ENCODE measurements at places on chromosomes 4 and X. TPM values are rescaled to one million over a fixed set of nuclear protein-coding genes. Genes with fewer than 3 reads are reported as not detected.

DNA sequence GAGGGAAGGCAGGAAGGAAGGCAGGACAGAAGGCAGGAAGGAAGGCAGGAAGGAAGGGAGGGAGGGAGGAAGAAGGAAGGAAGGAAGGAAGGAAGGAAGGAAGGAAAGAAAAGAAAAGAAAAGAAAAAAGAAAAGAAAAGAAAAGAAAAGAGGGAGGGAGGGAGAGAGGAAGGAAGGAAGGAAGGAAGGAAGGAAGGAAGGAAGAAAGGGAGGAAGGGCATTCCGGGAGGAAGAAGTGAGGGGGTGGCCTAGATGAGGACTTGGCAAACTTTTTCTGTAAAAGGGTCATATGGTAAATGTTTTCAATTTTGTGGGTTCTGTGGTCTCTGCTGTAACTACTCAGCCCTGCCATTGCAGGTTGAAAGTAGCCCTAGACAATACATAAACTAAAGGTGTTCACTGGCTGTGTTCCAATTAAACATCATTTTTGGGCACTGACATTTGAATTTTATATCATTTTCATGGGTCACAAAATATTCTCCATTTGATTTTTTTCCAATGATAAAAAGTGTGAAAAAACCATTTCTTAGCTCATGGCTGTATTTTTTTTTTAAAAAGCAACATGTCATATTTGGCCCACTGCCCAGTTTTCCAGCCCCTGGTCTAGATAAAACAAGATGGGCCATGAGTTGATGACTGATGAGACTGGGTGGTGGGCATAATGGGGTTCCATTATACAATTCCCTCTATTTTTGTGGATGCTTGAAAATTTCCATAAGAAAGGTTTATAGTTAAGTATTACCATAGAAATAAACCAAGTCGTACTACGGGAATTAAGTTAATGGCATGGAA lies 3.1 kb downstream of the ZNF630 start:
- DNase-seq, result no peak

- no peak for DNase-seq
Observed at GRCh38 chrX:125004799-125005198, 314.9 kb upstream of the TEX13C start.

DNA sequence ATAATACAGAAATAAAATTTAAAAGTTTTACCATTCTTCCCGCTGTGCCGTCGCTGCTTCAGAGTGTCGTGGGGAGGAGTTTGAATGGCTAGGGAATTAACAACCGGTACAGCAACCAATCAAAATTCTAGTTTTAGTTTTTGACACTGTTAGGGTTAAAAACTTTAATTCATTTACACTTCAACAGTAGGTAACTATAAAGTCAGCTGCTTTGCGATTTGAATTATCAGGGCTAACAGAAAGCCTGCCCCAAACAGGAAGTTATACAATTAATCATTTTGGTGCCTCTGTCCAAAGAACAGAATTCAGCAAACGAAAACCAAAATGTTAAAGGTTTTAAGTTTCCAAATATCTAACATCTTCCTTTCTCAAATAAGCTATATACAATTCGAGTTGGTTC lies 2.3 kb downstream of the HNRNPD start:
- peak; percentile 34 for DNase-seq

- DNase-seq, result no peak
Observed at GRCh38 chr4:102312417-102312816, 32.9 kb downstream of the SLC39A8 start.

DNA sequence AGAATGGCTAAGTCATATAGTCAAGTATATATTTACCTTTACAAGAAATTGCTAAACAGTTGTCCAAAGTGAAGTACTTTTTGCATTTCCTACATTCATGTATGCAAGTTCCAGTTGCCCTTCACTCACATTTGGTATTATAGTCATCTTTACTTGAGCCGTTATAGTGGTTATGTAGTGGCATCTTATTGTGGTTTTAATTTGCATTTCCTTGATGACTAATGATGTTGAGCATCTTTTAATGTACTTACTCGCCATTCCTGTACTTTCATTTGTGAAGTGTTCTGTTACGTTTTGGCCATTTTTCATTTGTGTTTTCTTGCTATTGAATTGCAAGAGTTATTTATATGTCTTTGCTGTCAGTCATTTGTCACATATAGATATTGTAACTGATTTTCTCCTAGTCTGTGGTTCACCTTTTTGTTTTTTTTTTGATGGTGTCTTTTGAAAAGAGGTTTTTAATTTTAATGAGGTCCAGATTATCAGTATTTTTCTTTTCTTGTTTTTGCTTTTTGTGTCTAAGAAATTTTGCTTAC lies 27.6 kb downstream of the ARFIP1 start:
- no peak for DNase-seq

GRCh38 chr4:89539797-89540711 lies 232.5 kb upstream of the GPRIN3 start:
- peak; percentile 69 for DNase-seq

DNA sequence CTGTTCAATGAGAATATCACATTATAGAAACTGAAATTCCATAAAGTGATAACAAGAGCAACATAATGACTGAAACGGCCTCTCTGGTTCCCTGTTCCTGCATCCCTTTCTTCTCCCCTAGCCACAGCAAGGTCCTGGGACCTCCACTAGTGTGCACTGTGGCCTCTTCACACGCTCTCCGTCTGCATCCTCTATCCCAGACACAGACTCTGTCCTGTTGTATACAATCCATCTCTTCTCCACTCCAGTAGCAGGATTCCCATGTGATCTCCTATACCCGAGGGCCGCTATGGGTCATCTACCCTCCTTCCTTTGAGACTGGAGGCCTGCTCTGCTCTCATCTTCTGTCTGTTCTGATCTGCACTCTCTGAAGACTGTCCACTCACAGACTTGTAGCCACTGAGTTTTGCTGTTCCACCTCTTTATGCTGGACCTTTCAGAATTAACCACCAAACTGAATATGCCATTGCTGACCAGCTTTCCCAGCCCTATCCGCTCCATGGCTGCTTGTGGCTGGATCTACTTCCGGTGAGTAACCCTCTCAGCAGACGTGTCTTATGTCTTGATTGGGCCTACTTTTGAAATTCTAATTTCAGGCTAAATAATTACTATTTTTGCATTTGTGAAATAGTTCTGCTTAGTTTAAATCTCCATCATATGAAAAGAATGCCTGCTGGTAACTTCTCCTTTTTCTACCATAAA lies 105.1 kb upstream of the NAP1L5 start:
- DNase-seq, result no peak

DNA sequence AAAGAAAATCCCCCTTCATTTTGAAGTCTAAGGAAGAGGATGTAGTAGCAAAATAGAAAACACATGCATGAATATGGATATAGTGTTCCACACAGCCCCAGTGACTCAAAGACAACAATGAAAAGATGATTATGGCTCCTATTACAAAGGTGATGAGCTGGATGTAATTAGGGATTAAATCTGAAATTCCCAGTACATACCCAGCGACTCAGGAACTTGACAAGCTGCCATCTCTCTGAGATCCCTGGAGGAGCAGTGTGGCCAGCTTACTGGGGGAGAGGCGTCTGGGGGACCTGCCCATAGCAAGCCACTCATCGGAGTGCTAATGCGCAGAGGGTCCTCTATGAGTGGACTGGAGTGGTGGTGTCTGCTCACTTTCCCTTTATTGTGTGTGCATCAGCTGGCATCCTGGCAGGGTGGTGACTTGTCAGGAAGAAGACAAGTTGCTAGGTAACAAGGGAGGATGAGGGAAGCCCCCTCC lies 42.7 kb upstream of the MGST2 start:
- no peak for DNase-seq

- peak; percentile 97 for DNase-seq
Observed at GRCh38 chr4:124940387-124940786, 227.9 kb upstream of the ANKRD50 start.

- no peak for DNase-seq
Observed at GRCh38 chr4:36243355-36244256, 708 bp downstream of the ARAP2 start.

DNA sequence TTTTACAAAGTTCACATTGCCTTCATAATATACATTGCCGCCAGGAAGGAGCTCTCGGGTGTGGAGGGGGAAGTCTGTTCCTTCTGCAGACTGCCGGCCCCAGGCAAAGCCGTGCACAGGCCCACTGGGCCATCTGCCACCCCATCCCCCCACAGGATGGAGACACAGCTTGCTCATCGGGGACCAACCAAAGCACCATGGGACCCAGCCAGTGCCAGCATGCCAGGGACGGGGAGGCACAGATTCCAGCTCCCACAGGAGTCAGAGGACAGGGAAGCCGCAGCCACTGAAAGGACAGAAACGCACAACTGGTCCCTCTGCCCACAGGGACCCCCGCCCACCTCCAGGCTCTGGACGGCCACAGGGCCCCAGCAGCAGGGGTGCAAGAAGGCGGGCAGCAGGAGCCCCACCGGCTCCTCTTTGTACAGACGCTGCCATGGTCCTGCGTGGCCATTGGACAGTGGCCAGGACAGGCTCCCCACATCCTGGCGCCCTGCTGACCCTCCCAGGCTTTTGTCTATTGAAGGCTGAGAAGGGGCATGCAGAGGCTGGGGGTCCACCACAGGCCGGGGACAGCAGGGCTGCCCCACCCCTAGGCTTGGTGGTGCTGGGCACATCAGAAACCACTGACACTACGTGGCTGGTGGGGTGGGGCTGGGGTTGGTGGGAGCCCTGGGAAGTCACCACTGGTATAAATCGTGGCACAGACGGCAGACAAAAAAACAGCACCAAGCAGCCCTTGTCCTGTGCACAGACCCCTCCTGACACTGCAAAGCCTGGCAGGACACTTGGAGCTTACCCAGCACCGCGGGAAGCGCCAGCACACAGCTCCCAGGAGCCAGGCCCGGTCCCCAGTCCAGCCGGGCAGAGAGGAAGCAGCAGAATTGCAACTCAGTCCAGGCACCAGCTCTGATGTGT lies 89.0 kb downstream of the FAM53A start:
- no peak for DNase-seq

- DNase-seq, result no peak
Observed at GRCh38 chr4:146462251-146462650, 59.5 kb downstream of the SLC10A7 start.

DNA sequence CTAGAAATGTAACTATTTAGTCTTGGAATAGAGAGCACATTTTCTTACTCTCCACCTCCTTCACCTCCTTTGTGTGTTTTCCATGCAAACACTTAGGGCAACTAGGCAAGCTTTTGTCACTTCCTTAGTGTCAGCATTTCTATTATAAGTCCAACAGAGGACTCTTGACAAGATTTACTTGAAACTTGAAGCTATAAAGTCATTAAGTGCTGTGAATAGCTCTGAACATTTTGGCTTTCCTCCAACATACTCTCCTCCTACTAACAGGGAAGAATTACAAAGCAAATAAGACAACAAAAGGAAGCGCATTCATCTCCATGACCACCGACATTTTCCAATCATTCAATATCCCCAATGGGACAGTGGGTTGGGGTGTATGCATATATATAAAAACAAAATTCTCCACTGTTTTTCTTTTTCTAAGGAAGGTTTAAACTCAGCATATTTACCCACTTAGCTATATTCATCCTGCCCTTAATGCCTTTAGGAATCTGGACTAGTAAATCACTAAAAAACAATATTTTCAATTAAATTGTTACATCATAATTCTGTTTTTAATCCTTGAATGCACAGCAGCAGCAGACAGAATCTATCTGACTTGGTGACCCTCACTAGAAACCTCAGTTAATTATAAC lies 264.6 kb downstream of the SNCA start:
- DNase-seq, result peak; percentile 89

GRCh38 chr4:18698119-18698883 lies 676.7 kb upstream of the LCORL start:
- no peak for DNase-seq

DNA sequence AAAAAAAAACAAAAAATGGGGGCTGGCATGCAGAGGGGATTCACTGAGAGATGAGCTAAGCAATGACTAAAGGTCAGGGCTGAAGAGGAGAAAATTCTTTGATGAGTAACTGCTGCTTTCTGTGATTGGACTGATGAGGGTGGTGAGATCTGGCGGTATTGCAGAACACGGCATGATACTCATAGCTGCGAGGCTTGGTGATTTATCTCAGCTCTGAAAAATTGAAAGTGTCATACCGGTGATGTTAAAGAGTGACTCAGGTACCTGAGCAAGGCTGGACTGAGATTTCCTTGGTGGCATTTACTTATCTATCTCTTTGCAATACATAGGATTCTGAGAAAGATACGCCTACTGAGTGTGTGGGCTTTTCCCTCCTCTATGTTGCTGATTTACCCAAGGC lies 204.1 kb upstream of the DDX53 start:
- no peak for DNase-seq

GRCh38 chr4:152459326-152459725 lies 76.6 kb downstream of the FBXW7 start:
- no peak for DNase-seq

DNA sequence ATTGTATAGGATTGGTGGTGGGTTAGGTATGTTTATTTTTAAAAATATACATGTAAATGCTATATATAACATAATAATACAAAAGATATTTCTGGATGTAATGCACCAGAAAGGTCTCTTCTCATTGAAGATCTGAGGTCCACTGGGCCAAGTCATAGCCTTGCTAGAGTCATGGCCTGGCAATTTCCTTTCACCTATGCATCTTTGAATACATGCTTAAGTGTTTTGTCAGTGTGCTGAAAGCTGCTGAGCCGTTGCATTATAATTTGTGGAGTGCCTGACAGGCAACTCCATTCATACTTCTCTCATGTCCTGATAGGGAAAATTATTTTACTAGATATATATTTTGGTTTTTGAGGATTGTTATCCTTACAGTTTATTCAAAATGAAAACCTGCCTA lies 410.2 kb upstream of the CT83 start:
- DNase-seq, result no peak

- DNase-seq, result no peak
Observed at GRCh38 chr4:60216752-60217151, 983.4 kb upstream of the ADGRL3 start.

DNA sequence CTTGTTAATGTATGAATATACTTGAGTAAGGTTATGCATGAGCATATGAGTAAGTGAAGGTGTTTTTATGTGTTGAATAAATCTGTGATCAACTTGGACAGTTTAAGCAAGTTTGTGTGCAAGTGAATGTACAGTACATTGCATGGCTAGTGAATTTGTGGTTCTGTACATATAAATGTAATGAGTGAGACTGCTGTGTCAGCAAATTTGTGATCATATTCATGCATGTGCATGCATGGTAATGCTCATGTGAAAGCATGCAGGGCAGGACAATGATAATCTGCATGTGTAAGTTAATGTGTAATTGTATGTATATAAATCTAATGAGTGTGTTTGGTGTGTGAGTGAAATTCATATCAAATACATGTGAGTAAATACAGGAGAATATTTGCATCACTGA lies 188.5 kb downstream of the PWWP3B start:
- DNase-seq, result no peak

- DNase-seq, result no peak
Observed at GRCh38 chr4:5709207-5709575, 832 bp upstream of the EVC2 start.

NAT8L gene
- 0.12 TPM for total RNA-seq

RHOXF2 gene
- total RNA-seq, result not detected

RPGR gene
- 24.0 TPM for total RNA-seq

ZNF518B gene
- 28.3 TPM for total RNA-seq

IL2RG gene
- total RNA-seq, result not detected

BMPR1B gene
- total RNA-seq, result 2.1 TPM

FGG gene
- total RNA-seq, result not detected

Data from endothelial cell of umbilical vein (primary cell).